H1 (cell line): ENCODE measurements at places on chromosomes 1 and 21. TPM values are rescaled to one million over a fixed set of nuclear protein-coding genes. Genes with fewer than 3 reads are reported as not detected.

Gene CLCA2
- not detected in 2 replicates for total RNA-seq

- DNase-seq = peak; percentile 67
- H3K36me3 ChIP-seq = peaks cover 75% of the 10 kb centered on the region
- no peak overlapping the region for H3K4me3 ChIP-seq
- no peaks in the 10 kb centered on the region for H3K27me3 ChIP-seq
- H3K27ac ChIP-seq = peak overlapping the region; percentile 5; the same call in 1 of the 2 replicates
- no peaks in the 10 kb centered on the region for H3K4me1 ChIP-seq
These were observed 19.7 kb downstream of the RCC2 start for GRCh38 chr1:17419626-17420328.

Gene TRAPPC10
- 29.8 and 31.0 TPM in 2 replicates for total RNA-seq

DNA sequence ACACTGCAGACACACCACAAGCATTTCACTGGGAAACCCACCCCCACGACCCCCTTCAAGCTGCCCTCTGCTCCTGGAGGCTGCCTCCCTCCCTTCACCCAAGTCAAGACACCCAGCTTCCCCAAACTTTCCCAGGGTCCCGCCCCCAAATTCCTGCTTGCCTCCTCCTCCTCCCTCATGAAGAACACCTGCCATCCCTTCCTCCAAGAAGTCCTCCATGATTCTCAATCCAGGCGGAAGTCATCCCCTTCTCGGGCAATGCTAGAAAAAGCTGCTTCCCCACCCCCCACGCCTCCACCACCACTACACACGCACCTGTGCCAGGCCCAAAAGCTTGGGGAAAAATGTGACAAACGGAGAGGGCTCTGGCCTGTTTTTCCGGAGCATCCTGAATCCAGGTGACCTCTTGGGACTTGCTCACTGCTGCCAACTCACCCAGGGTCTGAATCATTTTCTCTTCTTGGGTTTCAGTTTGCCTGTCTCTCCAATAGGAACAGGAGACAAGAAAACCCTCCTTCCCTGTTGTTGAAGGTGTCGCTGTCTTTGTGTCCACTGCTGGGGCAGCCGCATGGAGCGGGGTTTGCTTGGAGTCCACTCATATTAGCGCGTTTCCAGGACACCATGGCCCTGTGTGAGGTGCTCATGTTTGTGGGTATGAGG, 101.0 kb upstream of the CASZ1 start:
- no peaks in the 10 kb centered on the region for H3K36me3 ChIP-seq
- H3K27me3 ChIP-seq = no peaks in the 10 kb centered on the region
- DNase-seq = no peak
- H3K4me1 ChIP-seq = peaks cover 17% of the 10 kb centered on the region
- no peak overlapping the region for H3K4me3 ChIP-seq

GRCh38 chr1:244074559-244075171, 23.6 kb downstream of the ZBTB18 start:
- peaks cover 6% of the 10 kb centered on the region; the same call in 1 of the 2 replicates for H3K4me1 ChIP-seq
- H3K27me3 ChIP-seq = no peaks in the 10 kb centered on the region
- no peak overlapping the region for H3K27ac ChIP-seq
- no peak overlapping the region for H3K4me3 ChIP-seq
- no peaks in the 10 kb centered on the region for H3K36me3 ChIP-seq

Gene ST6GALNAC5
- 6.2 and 9.3 TPM in 2 replicates for total RNA-seq

DNA sequence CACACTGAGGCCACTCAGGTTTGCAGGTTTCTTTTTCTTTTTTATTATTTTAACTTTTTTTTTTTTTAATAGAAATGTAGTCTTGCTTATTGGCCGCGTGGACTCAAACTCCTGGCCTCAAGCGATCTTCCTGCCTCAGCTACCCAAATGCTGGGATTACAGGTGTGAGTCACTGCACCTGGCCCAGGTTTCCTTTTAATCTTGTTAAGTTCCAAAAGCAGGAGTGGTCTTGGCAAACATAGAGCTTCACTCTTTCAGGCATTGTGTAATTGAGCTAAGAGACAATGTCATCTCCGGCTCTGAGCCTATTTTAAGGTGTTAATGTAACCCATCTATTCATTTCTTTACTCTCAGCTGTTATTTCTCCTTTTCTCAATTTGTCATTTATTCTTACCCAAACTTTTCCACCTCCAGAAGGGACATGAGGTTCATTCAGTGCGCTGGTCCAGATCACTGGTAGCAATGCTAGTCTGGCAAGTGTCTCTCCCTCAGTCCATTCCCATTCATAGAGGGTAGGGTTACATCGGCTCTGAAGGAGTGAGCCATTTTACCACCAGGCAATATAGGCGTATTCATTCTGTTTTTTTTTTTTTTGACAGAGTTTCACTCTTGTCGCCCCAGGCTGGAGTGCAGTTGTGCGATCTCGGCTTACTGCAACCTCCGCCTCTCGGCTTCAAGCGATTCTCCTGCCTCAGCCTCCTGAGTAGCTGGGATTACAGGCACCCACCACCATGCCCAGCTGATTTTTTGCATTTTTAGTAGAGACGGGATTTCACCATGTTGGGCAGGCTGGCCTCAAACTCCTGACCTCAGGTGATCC, 11.3 kb upstream of the MFSD2A start:
- H3K36me3 ChIP-seq = no peaks in the 10 kb centered on the region
- no peaks in the 10 kb centered on the region for H3K27me3 ChIP-seq
- no peaks in the 10 kb centered on the region for H3K4me1 ChIP-seq
- H3K4me3 ChIP-seq = no peak overlapping the region

GRCh38 chr21:42579456-42580075, 65.9 kb downstream of the SLC37A1 start:
- no peak overlapping the region for H3K4me3 ChIP-seq
- DNase-seq = no peak
- no peak overlapping the region for H3K27ac ChIP-seq
- H3K36me3 ChIP-seq = peaks cover 9% of the 10 kb centered on the region
- no peaks in the 10 kb centered on the region for H3K27me3 ChIP-seq

Gene TMCO4
- 3.0 and 3.1 TPM in 2 replicates for total RNA-seq

Gene S100A3
- 0.47 TPM in 1 of 2 replicates, not detected in the other for total RNA-seq

Gene SPAG17
- total RNA-seq = 0.56 and 0.67 TPM in 2 replicates
